Daoy (cell line): ENCODE measurements at places on chromosomes 3 and 15. TPM values are rescaled to one million over a fixed set of nuclear protein-coding genes. Genes with fewer than 3 reads are reported as not detected.

The DNAJA4 gene
- 1.6 TPM in 1 of 2 replicates, not detected in the other for total RNA-seq

The AQP9 gene
- not detected in 2 replicates for total RNA-seq

- no peak for DNase-seq
These were observed 37.1 kb downstream of the OXNAD1 start for GRCh38 chr3:16302082-16302631.

DNA sequence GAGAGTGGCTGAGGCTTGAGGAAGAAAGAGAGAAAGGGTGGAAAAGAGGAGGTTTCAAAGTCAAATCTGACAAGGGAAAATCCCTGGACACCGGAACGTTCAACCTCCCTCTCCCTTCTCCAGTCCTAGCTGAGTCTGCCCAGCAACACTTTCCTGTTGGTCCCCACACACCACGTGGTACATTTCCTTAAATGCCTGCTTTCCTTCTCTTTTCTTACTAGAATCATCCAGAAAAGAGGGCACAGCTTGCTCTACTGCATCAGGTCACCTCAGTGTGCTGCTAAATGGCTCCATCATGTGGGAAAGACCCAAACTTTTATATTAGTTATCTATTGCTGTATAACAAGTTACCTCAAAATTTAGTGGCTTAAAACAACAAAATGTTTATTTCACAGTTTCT is 181.2 kb downstream of the NECTIN3 start:
- peak; percentile 15 for DNase-seq

DNA sequence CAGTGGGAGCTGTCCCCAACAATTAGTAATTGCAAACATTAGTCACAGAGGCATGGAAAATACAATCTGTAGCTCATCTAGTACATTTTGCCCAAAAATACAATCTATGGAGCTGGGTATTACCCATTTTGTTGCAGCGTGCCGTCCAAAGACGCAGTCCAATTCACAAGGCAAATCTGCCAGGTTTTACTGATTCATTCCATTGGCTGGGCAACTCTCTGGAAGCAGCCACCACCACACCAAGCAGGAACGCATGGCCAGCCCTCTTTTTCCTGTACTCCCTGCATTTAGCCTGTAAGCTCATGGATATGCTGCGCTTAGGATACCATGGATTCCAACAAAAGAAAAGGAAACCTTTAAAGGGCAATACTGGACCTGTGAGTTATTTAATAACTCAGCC is 60.5 kb upstream of the ARRDC4 start:
- peak; percentile 21 for DNase-seq
